Amniotic epithelial cell (primary cell): ENCODE measurements at places on chromosomes 6 and 20.

GRCh38 chr6:127090051-127090450, 28.4 kb upstream of the RSPO3 start:
- DNase-seq, result no peak

GRCh38 chr6:30071081-30071818, 4.3 kb downstream of the PPP1R11 start:
- DNase-seq, result peak; percentile 35

- DNase-seq, result peak; percentile 44
These were observed 42.8 kb upstream of the HFE start for GRCh38 chr6:26044140-26045064.

- peak; percentile 91 for DNase-seq
These were observed 67.9 kb downstream of the TRMT11 start for GRCh38 chr6:126054258-126054702.

- no peak for DNase-seq
These were observed 62.1 kb upstream of the CNKSR3 start for GRCh38 chr6:154572556-154572955.

- no peak for DNase-seq
These were observed 487.9 kb downstream of the RFPL4B start for GRCh38 chr6:112835078-112835477.

DNA sequence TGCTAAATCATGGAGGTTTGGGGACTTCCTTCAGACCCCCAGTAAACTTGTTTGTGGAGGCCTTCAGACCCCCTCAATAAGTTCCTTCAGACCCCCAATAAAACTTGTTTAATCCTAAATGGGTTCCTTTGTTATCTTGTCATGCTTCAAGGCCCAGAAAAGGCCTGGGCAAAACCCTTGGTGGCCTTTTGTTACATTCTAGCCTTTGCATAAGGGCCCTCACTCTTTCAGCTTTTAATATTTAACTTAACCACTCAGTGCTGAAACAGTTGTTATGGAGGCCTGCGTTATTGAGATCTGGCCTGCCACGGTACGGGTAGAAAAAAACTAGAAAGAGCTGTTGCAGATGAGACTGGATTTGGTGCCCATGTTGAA, 4.3 kb upstream of the DYNLRB1 start:
- no peak for DNase-seq

DNA sequence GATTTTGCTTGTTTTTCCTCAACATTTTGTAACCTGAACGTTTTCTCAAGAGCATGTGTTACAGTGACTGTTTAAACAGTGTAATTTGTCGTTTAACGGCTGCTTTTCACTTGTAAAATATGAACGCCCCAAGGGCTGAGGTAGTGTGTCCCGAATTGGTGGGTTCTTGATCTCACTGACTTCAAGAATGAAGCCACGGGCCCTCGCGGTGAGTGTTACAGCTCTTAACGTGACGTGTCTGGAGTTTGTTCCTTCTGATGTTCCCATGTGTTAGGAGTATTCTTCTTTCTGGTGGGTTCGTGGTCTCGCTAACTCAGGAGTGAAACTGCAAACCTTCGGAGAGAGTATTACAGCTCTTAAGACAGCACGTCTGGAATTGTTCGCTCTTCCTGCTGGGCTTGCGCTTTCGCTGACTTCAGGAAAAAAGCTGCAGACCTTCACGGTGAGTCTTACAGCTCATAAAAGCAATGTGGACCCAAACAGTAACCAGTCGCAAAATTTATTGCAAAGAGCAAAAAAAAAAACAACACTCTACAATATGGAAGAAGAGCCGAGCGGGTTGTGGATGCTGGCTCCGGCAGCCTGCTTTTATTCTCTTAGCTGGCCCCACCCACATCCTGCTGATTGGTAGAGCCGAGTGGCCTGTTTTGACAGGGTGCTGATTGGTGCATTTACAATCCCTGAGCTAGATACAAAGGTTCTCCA, 25.1 kb upstream of the TRIM27 start:
- DNase-seq, result no peak

- DNase-seq, result no peak
These were observed 30.9 kb downstream of the LBP start for GRCh38 chr20:38377039-38377685.

DNA sequence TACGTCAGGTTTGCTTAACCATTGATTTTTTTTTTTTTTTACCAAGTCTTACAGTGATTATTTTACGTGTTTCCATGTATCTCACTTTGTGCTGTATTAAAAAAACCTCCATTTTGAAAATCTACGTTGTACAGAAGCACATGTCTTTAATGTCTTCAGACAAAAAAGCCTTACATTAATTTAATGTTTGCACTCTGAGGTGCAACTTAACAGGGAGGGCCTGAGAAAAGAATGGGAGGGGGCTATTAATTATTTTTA, 8.4 kb downstream of the LOC128125822 start:
- no peak for DNase-seq

DNA sequence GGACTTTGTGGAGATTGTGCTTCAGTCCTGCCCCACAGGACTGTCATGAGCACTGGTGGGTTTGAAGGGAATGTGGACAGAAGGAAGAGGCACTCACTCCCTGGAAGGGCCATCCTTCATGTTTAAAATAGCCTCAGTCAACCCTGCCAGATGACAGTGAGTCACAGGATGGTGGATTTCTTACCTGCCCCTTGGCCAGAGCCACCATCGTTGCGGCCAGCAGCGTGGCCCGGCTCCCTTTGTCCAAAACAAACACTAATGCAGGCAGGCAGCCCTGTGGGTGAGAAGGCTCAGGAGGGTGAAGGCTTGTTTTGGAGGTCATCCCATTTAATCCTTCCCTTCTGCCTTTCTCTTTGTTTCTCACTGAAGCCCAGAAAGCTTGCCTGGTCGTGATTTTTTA, 422.7 kb downstream of the CD83 start:
- DNase-seq, result no peak

DNA sequence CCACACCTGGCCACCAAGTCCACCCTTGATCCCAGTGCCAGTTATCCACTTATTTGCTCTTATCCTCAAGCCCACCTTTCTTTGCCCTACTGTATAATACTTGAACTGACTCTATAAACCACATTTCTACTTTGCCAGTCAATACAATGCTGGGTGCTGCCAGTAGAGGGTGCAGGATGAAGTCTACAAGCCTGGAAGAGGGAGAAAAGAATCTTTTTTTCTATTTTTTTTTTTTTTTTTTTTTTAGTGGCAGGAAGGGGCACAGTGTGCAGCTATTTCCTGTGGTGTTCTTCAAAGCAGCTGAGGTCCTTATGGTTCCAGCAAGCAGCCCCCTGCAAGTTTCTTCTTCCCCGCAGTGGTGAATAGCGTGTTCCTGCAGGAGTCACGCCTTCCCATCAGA, 22.2 kb upstream of the GABRR1 start:
- no peak for DNase-seq

GRCh38 chr6:114997813-114998292, 655.0 kb upstream of the HS3ST5 start:
- no peak for DNase-seq

DNA sequence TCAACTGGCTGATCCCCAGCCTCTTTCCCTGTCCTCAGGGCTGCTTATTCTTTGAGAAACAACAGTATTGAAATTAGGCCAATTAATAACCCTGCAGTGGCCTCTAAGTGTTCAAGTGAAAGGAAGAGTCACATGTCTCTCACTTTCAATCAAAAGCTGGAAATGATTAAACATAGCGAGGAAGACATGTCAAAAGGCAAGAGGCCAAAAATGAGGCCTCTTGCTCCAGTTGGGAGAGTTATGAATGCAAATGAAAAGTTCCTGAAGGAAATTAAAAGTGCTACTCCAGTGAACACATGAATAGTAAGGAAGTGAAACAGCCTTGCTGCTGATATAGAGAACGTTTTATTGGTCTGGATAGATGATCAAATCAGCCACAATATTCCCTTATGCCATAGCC, 131.5 kb downstream of the MACROD2 start:
- DNase-seq, result no peak

DNA sequence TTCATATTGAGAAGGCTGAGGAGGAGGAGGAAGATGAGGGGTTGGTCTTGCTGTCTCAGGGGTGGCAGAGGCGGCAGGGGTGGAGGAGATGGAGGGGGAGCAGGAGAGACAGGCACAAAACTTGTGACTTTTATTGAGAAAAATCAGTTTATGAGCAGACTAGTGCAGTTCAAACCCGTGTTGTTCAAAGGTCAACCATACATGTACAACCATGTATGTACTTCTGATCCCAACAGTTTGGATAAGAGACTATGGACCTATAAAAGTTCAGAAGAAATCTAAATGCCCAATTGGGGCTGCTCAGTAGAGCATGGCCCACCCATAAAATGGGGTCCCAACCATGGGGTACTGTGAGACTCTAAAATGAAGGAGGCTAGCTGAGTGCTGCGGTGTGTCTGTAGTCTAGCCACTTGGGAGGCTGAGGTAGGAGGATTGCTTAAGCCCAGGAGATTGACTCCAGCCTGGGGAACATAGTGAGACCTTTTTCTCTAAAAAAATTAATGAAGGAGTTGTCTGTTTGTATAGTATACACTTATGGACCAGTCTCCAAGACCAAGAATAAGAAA, 7.6 kb upstream of the SLC22A7 start:
- no peak for DNase-seq

DNA sequence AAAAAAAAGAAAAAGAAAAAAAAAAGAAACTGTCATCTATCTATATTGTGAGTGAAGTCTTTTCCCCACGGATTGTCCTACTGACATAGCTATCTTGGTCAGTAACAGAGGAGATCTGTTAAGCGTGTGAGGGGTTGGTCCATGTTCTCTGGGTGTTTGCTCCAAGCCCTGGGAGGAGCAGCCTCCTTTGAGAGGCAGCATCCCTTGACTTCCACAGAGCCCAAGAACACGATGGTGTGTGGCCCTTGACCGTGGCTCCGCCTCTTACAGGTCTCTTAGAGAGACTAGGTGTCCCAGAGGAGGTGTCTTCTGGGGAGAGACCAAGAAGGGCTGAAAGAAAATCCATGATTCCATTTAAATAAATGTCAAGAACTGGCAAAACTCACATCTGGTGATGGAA, 60.1 kb upstream of the GTSF1L start:
- DNase-seq, result no peak

DNA sequence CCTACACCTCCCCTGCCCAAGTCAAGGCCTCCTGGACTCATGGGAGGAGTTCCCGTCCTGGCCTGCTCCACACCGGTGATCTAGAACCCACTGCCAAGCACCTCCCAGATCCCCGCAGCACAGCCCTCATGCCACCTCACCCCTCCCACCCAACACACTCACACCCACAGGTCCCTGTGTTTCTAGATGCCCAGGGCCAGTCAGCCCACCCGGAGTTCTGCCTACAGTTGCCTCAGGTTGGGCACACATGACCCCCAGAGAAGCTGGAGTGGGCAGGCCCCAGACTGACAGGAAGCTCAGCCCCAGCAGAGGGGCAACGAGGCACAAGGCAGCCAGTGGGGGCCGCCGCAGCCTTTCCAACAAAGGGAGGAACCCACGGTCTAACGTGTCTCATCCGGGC, 29.6 kb downstream of the RRBP1 start:
- no peak for DNase-seq

GRCh38 chr6:3585320-3585935, 128.6 kb upstream of the SLC22A23 start:
- DNase-seq, result peak; percentile 91

- DNase-seq, result no peak
These were observed 20.6 kb downstream of the RMND1 start for GRCh38 chr6:151431337-151431736.

DNA sequence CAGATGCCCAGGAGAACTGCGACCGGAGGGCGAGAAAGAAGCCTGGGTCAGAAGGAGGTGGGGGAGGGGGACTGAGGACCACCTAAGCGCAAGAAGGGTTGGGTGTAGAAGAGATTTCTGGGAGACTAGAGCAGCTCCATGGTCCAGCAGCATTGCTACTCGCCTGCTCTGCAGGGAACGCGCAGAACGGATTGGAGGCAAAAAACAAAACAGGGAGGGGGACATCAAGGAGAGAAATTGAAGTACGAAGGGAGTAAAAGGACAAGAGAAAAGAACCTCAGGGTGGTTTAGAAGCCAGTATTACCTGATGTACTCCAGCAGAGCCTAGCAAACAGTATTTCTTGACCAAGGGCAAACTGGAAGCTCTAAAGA, 537 bp upstream of the GABBR1 start:
- DNase-seq, result peak; percentile 6

- no peak for DNase-seq
These were observed 112.2 kb upstream of the LAMP5 start for GRCh38 chr20:9402141-9402540.

- no peak for DNase-seq
These were observed 251.6 kb upstream of the SOX4 start for GRCh38 chr6:21341910-21342309.

GRCh38 chr6:34855463-34855862, 32.4 kb downstream of the TAF11 start:
- DNase-seq, result no peak

DNA sequence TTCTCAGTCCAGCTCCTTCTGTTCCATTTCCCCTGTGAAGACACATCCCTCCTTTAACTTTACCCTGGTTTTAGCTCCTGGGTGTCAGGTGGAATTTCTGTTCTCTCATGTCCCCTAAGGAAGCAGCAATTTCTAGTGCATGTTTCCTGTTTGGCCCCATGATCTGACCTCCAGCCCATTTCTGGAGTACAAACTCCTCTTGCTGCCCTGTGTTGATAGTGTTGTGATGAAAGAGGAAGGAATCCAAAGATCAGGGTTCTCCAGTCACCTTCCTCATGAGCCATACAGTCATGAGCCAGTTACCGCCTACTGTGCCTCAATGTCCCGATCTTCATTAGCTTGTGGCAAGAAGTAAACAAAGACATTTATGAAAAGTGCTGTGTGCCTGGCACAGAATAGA, 97.4 kb downstream of the PHACTR1 start:
- no peak for DNase-seq

DNA sequence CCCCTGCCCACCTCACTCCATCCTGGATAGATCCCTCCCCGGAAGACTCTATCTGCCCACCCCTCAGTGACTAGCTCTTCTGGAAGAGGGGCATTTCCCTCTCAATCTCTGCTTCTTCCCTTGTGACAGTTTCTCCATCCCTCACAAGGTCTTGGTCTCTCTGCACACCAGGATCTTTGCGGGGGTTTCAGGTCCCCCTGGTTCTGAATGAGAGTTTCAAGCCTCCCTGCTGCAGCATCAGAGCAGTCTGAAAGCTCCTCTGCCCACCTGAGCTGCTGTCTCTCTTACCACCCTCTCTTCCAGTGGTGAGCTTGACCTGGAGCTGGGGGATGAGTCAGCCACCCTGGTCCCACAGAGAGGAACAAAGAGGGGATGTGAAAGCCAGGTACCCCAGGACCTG, 24.4 kb downstream of the TNXB start:
- DNase-seq, result no peak

GRCh38 chr6:148455225-148455624, 112.6 kb downstream of the SASH1 start:
- DNase-seq, result peak; percentile 47

DNA sequence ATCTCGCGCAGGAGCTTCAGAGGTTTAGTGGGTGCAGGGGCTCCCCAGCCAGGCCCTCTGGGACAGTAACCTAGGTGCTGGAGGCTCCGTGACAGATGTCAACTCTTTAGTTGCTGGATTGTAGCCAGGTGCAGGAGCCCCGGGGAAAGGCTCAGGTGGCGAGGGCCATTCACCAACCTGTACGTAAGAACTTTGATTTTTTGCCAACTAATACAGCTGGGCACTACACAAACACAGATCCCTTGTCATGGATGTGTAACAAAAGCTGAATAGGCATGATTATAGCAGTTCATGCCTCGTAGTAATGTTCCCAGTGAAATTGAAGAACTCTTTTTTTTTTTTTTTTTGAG, 82.6 kb downstream of the CDC5L start:
- DNase-seq, result no peak
